ENCODE measurements at places on chromosomes 7 and 10.

- DNase-seq = peak; percentile 26
Measured at GRCh38 chr7:79176859-79177477, 276.5 kb downstream of the MAGI2 start.

DNA sequence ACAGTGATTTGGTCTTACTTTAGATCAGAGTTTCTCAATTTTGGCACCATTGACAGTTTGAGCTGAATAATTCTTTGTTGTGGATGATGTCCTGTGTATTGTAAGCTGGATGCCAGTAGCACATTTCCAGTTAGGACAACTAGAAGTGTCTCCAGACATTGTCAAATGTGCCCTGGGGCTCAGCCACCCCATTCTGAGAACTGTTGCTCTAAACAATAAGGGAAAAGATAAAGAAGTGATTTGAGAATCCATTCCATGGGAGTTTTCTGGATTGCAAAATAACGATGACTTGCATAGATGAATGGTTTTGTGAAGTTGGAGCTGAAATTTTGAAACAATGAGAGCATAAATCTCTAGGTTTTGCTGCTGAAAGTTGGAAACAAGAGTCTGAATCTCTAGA, 44.6 kb downstream of the NUP205 start:
- DNase-seq = no peak

GRCh38 chr10:107420196-107420595, 255.7 kb upstream of the SORCS1 start:
- DNase-seq = no peak

DNA sequence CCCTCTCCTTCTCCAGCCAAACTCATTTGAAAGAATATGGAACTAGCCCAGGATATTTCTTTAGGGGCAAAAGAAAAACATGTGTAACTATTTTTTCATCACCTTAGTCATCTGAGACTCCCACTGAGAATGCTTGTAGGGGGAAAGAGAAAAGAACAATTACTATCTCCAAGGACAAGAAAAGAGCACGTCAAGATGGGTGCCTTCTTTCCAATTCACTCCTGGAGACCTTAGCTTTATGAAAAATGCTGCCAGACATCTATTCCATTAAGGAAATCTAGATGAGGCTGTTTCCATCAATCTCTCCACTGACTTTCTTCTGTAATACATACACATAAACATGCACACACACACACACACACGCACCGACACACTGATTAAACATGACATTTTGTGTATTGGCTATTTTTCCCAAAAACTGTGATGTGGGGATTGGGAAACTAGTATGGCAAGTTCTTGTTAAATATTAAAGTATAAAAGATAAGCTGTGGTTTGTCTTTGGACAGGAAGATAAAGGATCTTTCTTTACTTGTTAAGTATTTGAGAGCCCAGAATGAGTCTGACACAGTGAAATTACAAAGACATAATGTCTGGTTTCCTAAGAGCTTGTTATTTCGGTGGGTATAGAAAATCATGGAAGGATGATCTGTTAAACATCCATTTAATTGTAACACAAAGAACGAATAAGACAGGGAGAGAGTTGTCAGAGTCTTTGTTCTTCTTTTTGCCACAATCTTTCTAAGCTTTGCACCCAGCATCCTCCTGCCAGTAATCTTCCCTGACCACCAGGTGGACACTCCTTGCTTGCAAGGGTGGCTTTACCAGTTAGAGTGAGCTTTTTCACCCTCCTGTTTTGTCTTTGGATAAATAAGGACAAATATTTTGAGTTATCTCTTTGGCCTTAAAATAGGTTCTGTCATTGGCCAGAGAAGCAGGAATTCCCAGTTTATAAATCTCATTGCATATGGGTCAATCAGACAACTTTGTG, 177.3 kb upstream of the TMEM72 start:
- DNase-seq = no peak

DNA sequence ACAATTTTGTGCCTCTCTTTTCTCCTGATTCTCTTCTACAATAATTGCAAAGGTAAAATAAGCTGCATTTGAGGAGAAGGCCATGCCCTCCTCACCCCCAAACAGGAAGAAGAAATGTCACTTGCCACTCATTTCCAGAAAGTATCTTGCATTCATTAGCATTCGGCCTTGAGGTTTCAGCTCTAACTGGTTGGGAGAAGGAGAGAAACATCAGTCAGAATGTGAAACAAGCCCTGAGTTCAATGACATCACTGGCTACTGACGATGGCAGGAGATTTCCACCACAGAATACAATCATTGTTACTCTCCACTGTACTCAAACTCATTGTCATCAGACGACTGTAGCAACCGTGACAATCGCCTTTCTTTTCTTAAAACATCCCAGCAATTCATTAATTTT, 72.8 kb downstream of the PRKCQ start:
- no peak for DNase-seq

Measured in GM04504 (cell line).